Stimulated activated CD8-positive, alpha-beta memory T cell treated with anti-CD3 and anti-CD28 coated beads, Interleukin-4, amount 100 ng/mL, for 1 hour (primary cell): ENCODE measurements at places on chromosomes 5 and 9.

GRCh38 chr5:125756456-125756855 lies 666.8 kb upstream of the GRAMD2B start:
- no peak for DNase-seq

GRCh38 chr5:93378073-93378472 lies 202.9 kb downstream of the NR2F1-AS1 start:
- DNase-seq: no peak

DNA sequence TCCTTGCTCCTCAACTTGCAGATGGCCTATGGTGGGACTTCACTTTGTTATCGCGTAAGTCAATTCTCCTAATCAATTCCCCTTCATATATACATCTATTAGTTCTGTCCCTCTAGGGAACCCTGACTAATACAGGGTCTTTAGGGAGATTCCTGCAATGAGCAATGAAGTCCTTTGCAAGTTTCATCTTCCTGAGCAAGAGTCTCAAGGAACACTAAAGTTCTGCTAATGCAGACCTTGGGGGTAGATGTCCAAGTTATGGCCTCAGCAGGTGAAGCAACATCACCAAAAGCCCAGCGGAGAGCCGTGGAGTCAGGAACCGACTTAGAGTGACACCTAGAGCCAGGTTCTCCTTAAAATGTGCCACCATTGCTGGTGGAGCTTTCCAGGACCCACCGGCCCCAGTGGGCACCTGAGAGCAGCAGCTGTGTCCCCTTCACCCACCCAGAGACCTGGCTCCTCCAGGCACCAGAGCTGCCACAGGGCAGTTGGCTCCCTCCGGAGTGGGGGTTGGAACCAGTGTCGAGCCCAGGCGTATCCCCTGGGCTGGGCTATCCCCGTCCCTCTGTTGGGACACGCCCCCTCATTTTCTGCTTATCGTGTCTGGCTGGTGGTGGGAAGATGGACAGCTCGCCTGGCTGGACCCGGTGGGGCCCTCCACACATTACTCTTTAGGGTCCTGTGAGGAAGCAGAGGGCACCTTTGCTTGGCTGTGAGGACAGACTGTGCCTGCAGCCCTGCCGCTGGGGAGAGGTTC lies 10.9 kb upstream of the FCN1 start:
- no peak for DNase-seq

- no peak for DNase-seq
These were observed 50.0 kb downstream of the HRH2 start for GRCh38 chr5:175707751-175708375.

DNA sequence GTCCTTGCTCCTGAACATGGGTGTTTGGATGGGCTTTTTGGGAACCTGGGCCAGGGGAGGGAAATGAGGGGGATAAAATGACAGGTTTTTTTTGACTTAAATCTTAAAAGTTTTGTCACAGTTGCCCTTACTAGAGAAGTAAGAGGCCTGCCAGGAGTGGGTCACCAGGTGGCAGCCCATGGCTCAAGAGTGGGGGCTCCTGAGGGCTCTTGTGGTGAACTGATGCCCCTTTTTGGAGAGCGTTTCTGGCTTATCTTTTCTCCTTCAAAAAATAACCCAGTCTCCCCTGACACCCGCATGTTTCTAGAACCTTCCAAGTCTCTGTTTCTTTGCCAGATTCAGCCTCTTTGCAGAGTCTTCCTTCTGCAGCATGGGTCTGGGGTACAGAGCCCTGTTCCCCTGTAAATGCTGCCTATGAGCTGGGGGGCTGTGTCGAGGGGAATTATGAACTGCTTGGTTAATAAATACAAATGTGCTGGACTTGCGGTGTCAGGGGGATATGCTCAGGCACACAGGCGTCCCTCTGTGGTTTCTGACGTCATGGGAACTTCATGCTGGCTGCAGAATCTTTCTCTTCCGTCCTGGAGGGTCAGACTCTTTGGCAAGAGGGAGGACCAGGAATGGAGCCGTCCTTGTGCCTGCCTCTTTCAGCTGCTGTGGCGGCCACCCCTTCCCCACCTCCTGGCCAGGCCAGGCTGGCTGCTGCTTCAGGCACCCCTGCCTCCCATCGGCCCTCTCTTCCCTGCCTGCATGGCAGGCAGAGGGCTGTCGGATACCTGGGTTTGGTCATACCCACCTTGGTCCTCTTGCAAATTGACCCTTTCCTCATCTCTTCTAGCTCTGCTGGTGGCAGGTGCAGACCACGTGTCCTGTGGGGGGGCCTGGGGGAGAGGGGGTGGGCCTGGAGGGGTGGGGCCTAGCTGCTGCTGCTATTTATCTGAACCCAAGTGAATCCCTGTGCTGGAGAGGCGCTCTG lies 30.1 kb downstream of the PTPA start:
- no peak for DNase-seq

- DNase-seq: no peak
These were observed 111.6 kb upstream of the IQGAP2 start for GRCh38 chr5:76291305-76292077.
